ENCODE measurements at places on chromosomes 16 and 17.

GRCh38 chr16:54331241-54332002 is 44.8 kb upstream of the IRX3 start:
- no peaks in the 10 kb centered on the region for H3K4me1 ChIP-seq
- no peak overlapping the region for H3K4me3 ChIP-seq
- H3K27me3 ChIP-seq, result peaks cover 22% of the 10 kb centered on the region
- no peaks in the 10 kb centered on the region for H3K36me3 ChIP-seq
- H3K27ac ChIP-seq, result no peak overlapping the region

DNA sequence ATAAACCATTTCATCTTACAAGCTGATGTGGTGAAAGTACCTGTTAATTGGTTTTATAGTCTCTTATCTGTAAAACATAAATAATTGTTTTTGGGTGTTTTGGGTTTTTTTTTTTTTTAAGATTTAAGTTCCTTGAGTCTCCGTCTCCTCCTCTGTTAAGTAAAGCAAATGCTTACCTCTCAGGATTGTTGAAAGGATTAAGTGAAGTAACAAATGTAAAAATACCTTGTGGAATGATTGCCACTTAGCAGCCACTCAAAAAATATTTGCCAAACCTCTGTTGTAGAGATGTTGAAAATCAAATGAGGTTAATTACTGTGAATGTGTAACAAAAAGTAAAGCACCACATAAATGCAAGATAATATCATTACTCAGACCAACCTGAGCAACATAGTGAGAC is 19.2 kb downstream of the LIMD2 start:
- no peak overlapping the region for H3K27ac ChIP-seq
- H3K27me3 ChIP-seq, result no peaks in the 10 kb centered on the region
- no peak for DNase-seq
- no peak overlapping the region for H3K4me3 ChIP-seq

- H3K27me3 ChIP-seq, result peaks cover 14% of the 10 kb centered on the region
- no peak for DNase-seq
- H3K36me3 ChIP-seq, result no peaks in the 10 kb centered on the region
- no peak overlapping the region for H3K4me3 ChIP-seq
- H3K27ac ChIP-seq, result no peak overlapping the region
- H3K4me1 ChIP-seq, result no peaks in the 10 kb centered on the region
Measured at GRCh38 chr16:84228256-84228838, 11.5 kb downstream of the KCNG4 start.

GRCh38 chr16:79155904-79156303 is 444.6 kb downstream of the MAF start:
- no peak for DNase-seq
- H3K27ac ChIP-seq, result no peak overlapping the region
- H3K36me3 ChIP-seq, result no peaks in the 10 kb centered on the region
- peaks cover 2% of the 10 kb centered on the region for H3K27me3 ChIP-seq

GRCh38 chr16:19128454-19129200 is 14.9 kb downstream of the ITPRIPL2 start:
- H3K4me1 ChIP-seq, result peaks cover 34% of the 10 kb centered on the region
- no peak overlapping the region for H3K4me3 ChIP-seq
- H3K27me3 ChIP-seq, result no peaks in the 10 kb centered on the region
- peaks cover 2% of the 10 kb centered on the region for H3K36me3 ChIP-seq
- no peak overlapping the region for H3K27ac ChIP-seq

GRCh38 chr17:61862105-61862574 is 1.2 kb downstream of the BRIP1 start:
- peaks cover 20% of the 10 kb centered on the region for H3K4me1 ChIP-seq
- H3K27ac ChIP-seq, result peak overlapping the region; percentile 86
- peaks cover 14% of the 10 kb centered on the region for H3K36me3 ChIP-seq
- no peak for DNase-seq

DNA sequence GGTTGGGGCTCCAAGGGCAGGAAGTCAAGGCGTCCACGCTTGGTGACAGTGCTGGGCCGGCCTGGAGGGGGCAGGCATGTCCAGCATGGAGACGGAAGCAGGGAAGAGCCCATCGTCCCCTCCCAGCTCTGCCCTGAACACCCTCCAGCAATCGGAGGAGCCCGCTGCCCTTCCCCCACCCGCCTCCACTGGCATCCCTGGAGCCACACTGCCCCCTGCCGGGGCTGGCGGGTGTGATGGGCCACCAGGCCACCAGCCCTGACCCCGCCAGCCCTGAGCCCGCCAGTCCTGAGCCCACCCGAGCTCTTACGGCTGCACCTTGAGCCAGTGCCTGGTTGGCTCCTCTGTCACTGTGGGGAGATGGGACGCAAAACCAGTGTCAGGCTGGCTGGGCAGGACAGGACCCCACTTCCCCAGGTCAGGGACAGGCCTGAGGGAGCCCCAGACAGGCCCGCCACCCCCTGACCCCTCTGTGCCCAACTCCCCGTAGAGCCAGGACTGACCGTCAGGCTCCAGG is 4.1 kb upstream of the CDH15 start:
- H3K4me1 ChIP-seq, result peaks cover 6% of the 10 kb centered on the region
- H3K4me3 ChIP-seq, result no peak overlapping the region
- H3K27me3 ChIP-seq, result peaks cover 2% of the 10 kb centered on the region
- H3K36me3 ChIP-seq, result no peaks in the 10 kb centered on the region
- peak; percentile 94 for DNase-seq
- no peak overlapping the region for H3K27ac ChIP-seq

GRCh38 chr17:5418858-5419355 is 555 bp downstream of the NUP88 start:
- H3K4me3 ChIP-seq, result peak overlapping the region; percentile 100
- H3K4me1 ChIP-seq, result peaks cover 76% of the 10 kb centered on the region
- H3K36me3 ChIP-seq, result peaks cover 48% of the 10 kb centered on the region
- peak overlapping the region; percentile 100 for H3K27ac ChIP-seq

DNA sequence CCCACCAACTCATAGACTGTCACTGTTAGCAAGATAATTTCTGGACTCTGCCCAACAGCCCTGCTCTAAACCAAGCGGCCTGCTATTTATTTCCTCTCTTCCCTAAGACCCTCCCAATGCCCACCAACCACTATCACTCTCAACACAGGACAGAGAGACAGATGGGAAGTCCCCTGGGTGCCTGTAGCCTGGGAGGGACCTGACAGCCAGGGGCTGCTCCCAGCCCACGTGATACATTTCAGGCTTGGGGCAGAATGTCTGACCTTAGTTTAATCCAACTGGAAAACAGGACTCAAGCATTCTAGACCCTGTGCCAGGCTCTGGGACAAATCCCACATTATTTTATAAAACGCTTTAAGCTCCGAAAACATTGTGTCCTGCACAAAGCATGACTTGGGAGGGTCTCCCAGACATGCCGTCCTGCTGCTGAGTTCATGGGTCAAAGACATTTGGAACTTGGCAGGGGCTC is 23.6 kb downstream of the XYLT1 start:
- H3K27me3 ChIP-seq, result no peaks in the 10 kb centered on the region
- H3K4me1 ChIP-seq, result peaks cover 44% of the 10 kb centered on the region
- DNase-seq, result no peak
- no peak overlapping the region for H3K4me3 ChIP-seq

DNA sequence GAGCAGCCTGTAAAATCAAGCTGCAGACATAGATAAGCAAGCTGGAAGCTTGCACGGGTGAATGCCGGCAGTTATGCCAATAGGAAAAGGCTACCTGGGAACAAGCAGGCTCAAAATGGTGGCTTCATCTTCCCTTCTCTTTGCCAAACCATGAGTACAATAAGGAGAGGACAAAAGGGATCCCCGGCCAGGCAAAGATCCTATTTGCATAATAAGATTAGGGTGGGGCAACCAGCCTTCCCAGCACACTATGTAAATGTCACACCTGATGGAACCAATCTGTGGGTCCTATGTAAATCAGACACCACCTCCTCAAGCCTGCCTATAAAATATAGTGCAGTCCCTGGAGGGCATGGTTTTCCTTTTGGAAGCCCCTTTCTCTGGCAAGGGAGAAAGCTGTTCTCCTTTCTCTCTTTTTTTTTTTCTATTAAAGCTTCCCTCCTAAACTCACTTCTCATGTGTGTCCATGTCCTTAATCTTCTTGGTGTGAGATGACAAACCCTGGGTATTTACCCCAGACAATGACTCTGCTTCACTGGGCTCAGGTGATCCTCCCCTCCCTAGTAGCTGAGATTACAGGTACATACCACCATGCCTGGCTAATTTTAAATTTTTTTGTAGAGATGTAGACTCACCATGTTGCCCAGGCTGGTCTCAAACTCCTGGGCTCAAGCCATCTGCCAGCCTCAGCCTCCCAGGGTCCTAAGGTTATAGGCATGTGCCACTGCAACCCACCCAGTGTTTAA is 44.2 kb downstream of the PSMD12 start:
- DNase-seq, result no peak
- H3K27me3 ChIP-seq, result no peaks in the 10 kb centered on the region
- H3K27ac ChIP-seq, result no peak overlapping the region

GRCh38 chr17:44409309-44410028 is 20.0 kb upstream of the ITGA2B start:
- no peak overlapping the region for H3K27ac ChIP-seq
- DNase-seq, result no peak
- H3K4me1 ChIP-seq, result no peaks in the 10 kb centered on the region
- no peak overlapping the region for H3K4me3 ChIP-seq
- H3K36me3 ChIP-seq, result peaks cover 9% of the 10 kb centered on the region
- H3K27me3 ChIP-seq, result no peaks in the 10 kb centered on the region

GRCh38 chr17:13704333-13704732 is 102.6 kb upstream of the HS3ST3A1 start:
- no peak for DNase-seq
- no peak overlapping the region for H3K4me3 ChIP-seq
- no peaks in the 10 kb centered on the region for H3K36me3 ChIP-seq
- H3K4me1 ChIP-seq, result no peaks in the 10 kb centered on the region

GRCh38 chr17:55673743-55674506 is 48.7 kb downstream of the TMEM100 start:
- no peaks in the 10 kb centered on the region for H3K36me3 ChIP-seq
- peaks cover 26% of the 10 kb centered on the region for H3K27me3 ChIP-seq
- peaks cover 9% of the 10 kb centered on the region for H3K4me1 ChIP-seq
- DNase-seq, result no peak

GRCh38 chr17:14199601-14200000 is 37.1 kb downstream of the CDRT15 start:
- no peak overlapping the region for H3K4me3 ChIP-seq
- no peaks in the 10 kb centered on the region for H3K27me3 ChIP-seq
- no peak overlapping the region for H3K27ac ChIP-seq
- DNase-seq, result no peak

DNA sequence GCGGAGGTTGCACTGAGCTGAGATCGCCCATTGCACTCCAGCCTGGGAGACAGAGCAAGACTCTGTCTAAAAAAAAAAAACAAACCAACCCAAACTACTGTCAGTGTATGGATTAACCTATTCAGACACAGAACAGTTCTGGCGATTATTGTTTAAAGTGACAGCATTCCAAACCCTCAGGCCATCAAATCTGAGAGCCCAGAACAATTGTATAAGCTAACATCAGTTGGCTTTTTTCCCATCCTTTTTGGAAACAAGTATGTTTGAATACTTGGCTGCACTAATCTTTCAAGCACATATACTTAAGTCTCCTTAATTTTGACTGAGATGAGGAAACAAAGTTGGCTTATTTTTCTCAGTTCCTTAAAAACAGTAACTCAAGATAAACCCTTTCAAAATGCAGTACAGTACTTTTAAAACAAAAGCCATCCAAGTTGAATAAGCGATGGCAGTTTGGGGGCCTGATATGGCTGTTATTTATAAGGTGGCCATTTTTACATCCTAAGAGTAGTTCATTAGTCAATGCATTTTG is 1.4 kb downstream of the ZSWIM7 start:
- no peak for DNase-seq
- peaks cover 29% of the 10 kb centered on the region for H3K36me3 ChIP-seq
- H3K27me3 ChIP-seq, result peaks cover 2% of the 10 kb centered on the region
- peaks cover 31% of the 10 kb centered on the region for H3K4me1 ChIP-seq
- peak overlapping the region; percentile 99 for H3K4me3 ChIP-seq

Data from activated naive CD8-positive, alpha-beta T cell treated with anti-CD3 and anti-CD28 coated beads, Interleukin-2, amount 50 U/mL, for 24 hours (primary cell).